ENCODE measurements at places on chromosomes 4 and X. TPM values are rescaled to one million over a fixed set of nuclear protein-coding genes. Genes with fewer than 3 reads are reported as not detected.

GRCh38 chrX:13024986-13025385, 19.4 kb downstream of the FAM9C start:
- no peak for DNase-seq

- no peak for DNase-seq
Observed at GRCh38 chr4:123107444-123108252, 185.3 kb upstream of the NUDT6 start.

DNA sequence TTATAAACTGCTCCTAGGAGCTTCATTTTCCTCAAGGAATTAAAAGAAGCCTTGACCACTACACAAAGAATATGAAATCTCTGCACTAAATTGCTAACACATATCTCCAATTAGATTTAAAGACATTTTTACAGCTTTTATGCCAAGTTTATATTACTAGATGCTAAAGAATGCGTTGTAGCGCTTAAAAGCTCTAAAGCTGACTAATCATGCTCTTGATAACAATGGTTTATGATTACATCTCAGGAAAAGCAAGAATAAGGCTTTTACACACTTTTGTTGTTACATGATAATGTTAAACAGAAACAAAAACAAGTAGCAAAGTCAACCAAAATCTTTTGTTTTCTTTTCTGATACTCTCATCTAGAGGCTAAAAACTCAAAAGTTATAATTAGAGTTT, 44.7 kb downstream of the SLC10A7 start:
- DNase-seq = no peak

DNA sequence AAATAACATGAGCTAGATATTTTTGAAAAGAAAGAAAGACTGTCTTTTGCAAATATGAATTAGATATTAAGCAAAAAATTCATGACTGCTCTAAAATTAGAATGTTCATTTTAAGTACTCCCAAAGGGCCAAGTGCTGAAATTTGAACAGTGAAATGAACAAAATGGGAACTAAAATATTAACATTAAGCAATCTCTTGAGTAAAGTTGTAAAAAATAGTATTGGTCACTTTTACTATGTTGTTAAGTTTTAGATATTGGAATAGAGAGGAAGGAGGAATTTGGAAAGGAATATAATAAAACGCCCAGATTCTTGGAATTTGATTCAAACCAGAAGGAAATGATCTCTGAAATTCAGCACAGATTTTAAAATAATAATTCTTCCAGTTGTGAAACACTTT, 125.9 kb upstream of the ANK2 start:
- no peak for DNase-seq

GRCh38 chr4:142961866-142962265, 115.8 kb upstream of the INPP4B start:
- DNase-seq = no peak

DNA sequence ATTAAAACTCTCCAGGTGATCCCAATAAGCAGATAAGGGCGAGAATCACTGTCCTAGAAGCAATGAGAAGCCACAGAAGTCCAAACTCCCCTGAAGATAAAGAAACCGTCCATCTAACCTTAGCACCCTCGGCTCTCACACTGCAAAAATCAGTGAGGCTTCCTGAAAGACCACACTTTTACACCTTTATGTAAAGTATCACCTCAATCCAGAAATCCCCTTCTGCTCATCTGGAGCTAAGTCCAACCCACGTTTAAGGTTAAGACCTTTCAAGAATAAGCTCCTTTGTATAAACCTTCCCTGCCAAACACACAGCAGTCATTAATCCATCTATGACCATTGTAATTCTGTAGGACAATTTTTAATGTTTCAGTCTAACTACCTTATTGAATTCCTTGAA, 41.7 kb downstream of the LIN54 start:
- no peak for DNase-seq

DNA sequence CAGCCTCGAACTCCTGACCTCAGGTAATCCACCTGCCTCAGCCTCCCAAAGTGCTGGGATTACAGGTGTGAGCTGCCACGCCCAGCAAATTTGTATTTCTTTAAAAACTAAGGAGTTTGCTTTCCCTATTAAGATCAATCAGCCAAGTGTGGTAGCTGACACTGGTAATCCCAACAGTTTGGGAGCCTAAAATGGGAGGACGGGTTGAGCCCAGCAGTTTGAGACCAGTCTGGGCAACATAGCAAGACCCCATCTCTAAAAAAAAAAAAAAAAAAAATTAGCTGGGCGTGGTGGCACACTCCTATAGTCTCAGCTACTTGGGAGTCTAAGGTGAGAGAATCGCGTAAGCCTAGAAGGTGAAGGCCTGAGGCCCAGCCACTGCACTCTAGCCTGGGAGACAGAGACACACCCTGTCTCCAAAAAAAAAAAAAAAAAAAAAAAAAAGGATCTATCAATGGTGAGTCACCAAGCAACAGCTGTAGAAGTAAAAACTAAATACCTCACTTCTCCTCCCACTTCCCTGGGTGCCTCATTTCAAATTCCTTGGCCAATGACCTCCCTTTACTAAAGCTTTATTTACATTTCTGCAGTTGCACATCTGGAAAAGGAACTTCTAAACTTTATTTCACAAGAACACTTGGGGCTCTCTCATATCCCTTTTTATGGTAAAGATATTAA, 54.5 kb downstream of the LDB2 start:
- DNase-seq = peak; percentile 12

GRCh38 chr4:98608356-98608755, 50.1 kb downstream of the TSPAN5 start:
- DNase-seq = no peak

- no peak for DNase-seq
Observed at GRCh38 chrX:30895370-30895769, 6.3 kb upstream of the TAB3 start.

GRCh38 chr4:111761531-111761930, 383.7 kb upstream of the FAM241A start:
- DNase-seq = no peak

- DNase-seq = no peak
Observed at GRCh38 chr4:173492315-173492714, 37.7 kb downstream of the HAND2 start.

DNA sequence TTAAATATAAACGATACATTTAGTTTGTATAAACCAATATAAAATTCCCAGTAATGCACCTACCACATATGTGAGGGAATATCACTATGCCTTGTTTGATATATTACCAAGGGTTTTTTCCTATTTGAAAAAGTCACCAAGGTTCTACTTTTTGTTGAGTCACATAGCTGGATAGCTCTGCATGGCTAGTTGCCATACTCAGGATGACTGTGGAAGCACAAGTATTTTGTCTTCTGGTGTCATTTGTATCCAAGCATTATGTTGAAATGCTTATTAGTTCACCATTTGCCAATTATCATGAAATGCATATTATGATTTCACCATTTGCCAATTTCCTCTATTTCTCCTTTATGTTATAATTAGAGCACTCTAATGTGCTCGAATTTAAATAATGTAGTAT, 162.7 kb upstream of the TTC29 start:
- no peak for DNase-seq

GRCh38 chr4:6423575-6423974, 48.8 kb downstream of the PPP2R2C start:
- DNase-seq = no peak

DNA sequence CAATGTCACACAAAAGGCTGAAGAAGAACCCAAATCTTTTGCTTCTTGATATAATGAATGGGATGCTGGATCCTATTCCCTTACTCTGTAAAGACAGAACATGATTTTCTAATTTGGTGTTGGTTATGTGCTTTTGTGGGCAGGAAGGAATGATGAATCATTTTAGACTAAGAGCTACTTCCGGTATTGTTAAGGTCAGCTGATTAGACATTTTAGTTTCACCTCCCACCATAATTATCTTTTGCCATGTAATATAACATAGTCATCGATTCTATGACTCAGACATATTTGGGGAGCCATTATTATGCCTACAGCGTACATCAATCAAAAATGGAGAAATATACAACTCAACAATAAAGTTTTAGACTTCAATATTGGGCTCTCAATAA, 265.3 kb downstream of the ZNF674 start:
- no peak for DNase-seq

- DNase-seq = peak; percentile 37
Observed at GRCh38 chr4:144734522-144734921, 88.6 kb downstream of the HHIP start.

DNA sequence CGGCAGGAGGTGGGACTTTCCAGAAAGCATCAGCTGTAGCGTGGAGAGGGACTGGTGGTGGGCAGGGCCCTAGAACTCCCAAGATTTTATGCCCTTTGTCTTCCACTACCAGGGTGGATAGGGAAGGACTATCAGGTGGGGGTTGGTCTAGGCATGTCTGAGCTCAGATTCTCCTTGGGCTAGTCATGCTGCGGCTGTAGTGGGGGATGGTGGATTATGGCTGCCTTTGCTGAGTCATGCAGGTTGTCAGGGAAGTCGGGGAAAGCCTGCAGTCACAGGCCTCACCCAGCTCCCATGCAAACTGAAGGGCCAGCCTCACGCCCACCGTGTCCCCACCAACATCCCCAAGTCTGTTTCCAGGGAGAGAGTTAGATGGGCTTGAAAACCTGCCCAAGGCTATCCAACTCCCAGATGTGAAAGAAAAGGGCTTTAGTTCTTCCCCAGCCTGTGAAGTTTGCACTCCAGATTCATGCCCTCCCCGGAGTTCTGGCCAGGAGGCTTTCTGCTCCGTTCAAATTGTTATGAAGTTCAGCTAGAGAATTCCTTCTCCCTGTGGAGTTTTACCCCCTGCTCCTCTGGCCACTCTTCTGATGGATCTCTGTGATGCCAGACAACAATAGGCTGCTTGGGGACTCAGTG, 13.4 kb upstream of the MEPE start:
- DNase-seq = peak; percentile 39

DNA sequence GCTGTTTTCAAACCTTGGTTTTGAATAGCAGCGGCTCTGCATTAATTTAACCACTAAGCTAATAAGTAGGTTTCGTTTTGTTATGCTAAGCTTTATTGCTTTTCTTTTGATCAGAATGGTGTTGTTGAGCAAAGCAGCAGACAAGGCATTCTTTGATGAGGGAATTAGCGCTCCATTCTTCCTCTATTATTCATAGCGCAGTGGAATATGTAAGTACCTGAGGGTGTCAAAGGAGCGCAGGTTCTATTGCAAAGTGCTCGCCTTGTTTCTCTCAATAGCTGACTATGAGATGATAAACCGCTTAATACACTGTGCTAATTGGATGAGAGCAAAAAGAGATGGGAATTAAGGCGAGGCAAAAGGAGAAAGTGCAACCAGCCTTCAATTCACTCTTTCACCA, 16.3 kb downstream of the ARX start:
- no peak for DNase-seq

- no peak for DNase-seq
Observed at GRCh38 chr4:52665592-52665991, 6.5 kb upstream of the USP46 start.

- no peak for DNase-seq
Observed at GRCh38 chr4:99960648-99961047, 10.6 kb upstream of the H2AZ1 start.

DNA sequence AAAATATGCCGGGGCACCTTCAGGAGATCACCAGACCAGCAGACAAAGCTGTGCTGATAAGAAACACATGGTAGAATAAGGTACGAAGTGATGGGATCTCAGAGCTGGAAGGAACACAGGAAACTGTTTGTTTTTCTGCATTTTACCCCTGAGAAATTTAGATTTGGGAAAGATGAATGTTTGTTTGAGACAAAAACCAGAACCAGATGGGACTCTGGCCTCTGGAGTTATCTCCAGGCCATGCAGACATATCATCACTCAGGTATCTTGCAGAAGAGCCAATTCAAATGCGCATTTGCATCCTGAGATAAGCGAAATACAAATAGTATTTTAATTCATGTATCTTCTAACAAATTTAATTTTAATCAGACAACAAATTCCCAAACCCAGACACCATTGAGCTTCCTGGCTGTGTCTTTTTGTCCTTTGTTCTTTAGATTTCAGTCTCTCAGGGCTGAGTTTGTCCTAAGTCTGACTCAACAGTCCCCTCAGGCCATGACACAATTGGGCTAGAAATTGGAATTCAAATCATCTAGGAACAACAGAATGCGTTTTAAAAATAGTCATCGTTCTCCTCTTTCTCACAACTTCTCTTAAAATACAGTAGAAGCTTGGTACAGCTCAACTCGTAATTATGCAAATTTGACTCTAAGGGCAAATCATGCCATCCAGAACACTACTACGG, 159.0 kb downstream of the PACRGL start:
- DNase-seq = no peak

- DNase-seq = no peak
Observed at GRCh38 chr4:20428436-20429160, 176.9 kb downstream of the SLIT2 start.

DNA sequence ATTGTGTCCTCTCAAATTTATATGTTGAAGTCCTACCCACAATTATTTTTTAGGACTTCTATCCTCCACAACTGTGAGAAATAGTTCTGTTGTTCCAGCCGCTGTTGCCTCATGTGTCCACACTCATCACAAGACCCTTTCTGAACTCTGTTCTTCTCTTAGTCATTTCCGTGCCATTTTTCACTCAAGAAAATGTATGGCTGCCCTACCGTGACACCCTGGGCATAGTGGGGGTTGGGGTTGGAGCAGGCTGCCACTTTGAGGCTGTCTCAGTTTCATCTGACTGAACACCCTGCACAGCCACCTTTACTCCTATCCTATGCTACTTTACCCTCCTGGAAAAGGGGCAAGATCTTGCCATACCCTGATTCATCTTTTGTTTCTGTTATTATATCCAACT, 319.1 kb downstream of the TENM3 start:
- peak; percentile 81 for DNase-seq

- no peak for DNase-seq
Observed at GRCh38 chr4:125679989-125680388, 365.2 kb downstream of the FAT4 start.

- no peak for DNase-seq
Observed at GRCh38 chrX:131881194-131881593, 141.9 kb upstream of the STK26 start.

GRCh38 chr4:127604949-127605709, 27.6 kb upstream of the INTU start:
- no peak for DNase-seq

- no peak for DNase-seq
Observed at GRCh38 chr4:2791518-2792395, 1.1 kb upstream of the SH3BP2 start.

DNA sequence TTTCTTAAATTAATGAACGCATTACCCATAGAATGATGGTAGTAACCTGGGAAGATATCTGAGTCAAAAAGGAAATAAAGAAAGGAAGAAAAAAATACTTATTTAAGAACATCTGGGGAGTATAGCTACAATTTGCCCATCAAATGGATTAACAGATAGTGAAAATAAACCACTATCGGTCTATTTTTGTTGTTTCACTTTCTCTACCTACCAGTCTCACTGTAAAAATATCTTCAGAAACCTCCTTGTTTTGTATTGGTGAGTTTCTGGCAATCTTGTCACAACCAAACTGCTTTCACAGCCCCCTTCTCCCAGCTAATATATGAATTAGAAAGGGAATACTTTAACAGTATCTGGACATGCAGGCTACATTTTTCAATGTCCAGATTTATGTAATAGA, 783.5 kb downstream of the STPG2 start:
- no peak for DNase-seq

- no peak for DNase-seq
Observed at GRCh38 chrX:126825566-126826193, 6.2 kb downstream of the PRR32 start.

The GYPE gene
- total RNA-seq = not detected

The AKAP14 gene
- total RNA-seq = not detected

The TEX13C gene
- total RNA-seq = not detected

The POLR2B gene
- 62.0 TPM for total RNA-seq

The NSUN7 gene
- total RNA-seq = not detected

The MAML3 gene
- total RNA-seq = 0.61 TPM

The HTR2C gene
- not detected for total RNA-seq

The GAGE12F gene
- total RNA-seq = not detected

The IL3RA gene
- not detected for total RNA-seq

The LEF1 gene
- not detected for total RNA-seq

The CPE gene
- 4.7 TPM for total RNA-seq

The DGAT2L6 gene
- total RNA-seq = not detected

The HERC5 gene
- 15.4 TPM for total RNA-seq

The ARHGAP6 gene
- total RNA-seq = 0.81 TPM

Measured in Caki2 (cell line).